Psoas muscle (tissue), 8 donors: ENCODE measurements at places on chromosomes 1 and 21. TPM values are rescaled to one million over a fixed set of nuclear protein-coding genes. Genes with fewer than 3 reads are reported as not detected.

GRCh38 chr1:204971517-204972336 lies 71.3 kb upstream of the CNTN2 start:
- no peak for DNase-seq

DNA sequence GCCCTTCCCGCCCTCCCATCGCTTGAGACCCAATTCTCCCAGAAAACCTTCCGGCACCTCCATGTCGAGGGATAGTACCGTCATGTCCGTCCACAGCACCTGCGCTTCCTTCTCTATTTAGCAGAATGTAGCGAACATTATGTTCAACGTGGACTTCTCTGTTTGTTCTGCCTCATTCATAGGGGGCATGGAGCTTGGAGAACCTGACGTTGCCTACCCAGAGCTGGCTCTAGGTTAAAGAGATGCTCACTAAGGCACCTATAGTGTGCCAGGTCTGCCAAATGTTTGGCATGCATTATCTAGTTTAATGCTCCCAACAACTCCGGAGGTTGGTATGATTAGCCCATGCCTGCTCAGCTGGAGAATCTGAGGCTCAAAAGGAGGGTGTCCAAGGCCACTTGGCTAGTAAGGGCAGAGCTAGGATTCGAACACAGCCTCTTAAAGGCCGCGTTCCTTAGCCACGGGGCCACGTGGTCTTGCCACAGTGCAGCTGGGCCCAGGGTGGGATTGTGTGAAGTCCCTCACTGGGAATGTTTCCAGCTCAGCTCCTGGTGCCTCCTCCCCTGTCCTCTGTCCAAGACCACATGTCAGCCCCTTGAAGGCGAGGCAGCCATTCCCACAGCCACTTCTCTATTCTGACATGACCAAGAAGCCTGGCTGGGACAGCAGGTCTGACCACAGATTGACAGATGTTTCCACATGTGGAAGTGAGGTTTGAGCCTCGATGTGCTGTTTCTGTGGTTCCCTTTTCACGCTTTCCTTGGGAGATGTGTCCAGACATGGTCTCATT lies 57.8 kb downstream of the RUNX3 start:
- no peak for DNase-seq

- no peak for DNase-seq
Observed at GRCh38 chr1:168470901-168471431, 72.8 kb downstream of the XCL2 start.

GRCh38 chr21:32921632-32922230 lies 104.0 kb upstream of the OLIG2 start:
- DNase-seq = peak; percentile 16

GRCh38 chr1:41530411-41530810 lies 45.9 kb upstream of the EDN2 start:
- no peak for DNase-seq

GRCh38 chr1:12339396-12339795 lies 109.6 kb downstream of the VPS13D start:
- DNase-seq = no peak

GRCh38 chr1:162696286-162696862 lies 64.1 kb downstream of the DDR2 start:
- DNase-seq = peak; percentile 72

- no peak for DNase-seq
Observed at GRCh38 chr1:200029035-200029821, 1.7 kb downstream of the NR5A2 start.

DNA sequence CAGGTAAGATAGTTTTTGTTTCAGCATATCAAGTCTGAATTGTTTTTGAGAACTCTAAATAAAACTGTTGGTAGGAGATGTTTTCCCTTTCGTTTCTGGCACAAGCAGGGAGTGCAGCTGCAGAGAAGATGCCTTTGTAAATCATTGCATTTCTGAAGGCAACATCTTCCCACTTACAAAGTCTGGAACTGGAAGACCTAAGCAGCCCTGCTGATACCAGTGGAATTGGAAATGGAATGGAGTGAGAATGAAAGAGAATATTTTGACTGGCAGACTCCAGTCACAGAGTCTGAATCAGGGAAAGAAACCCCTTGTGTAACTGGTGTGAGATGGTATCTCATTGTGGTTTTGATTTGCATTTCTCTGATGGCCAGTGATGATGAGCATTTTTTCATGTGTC lies 815.6 kb downstream of the LTN1 start:
- DNase-seq = no peak

DNA sequence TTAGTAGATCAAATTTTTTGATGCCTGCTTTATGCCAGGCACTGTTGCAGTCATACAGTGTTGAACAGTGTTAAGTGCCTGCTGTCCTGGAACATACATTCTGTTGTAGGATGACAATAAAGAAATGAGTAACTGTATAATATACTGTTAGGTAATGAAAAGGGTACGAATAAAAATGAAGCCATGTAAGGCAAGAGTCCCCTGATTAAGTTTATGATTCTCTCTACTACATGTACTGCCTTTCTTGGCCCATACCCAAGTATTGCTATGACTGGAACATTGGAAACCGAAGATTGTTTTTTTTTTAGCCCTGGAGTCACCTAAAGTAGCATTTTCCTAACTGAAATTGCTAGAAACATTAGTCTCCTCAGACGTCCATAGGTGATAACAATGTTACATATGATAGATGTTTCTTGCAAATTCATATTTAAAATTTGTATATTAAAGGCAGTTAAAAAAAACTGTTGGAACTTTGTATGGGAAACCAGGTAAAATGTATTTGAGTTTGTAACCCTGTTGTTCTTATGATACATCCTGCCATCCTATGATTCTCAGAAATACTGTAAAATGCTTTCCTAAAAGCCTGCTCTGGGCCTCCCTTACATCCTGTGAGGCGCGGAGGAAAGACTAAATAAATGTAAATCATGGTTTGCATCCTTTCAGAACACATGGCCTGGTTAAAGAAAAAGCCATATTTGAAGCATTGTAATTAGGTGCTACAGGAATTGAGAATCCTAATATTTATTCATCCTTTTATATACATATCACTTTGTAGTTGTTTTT lies 5.8 kb downstream of the ATP5PB start:
- DNase-seq = no peak

- DNase-seq = no peak
Observed at GRCh38 chr1:3065396-3065795, 3.6 kb upstream of the PRDM16 start.

- no peak for DNase-seq
Observed at GRCh38 chr1:12422488-12422887, 192.7 kb downstream of the VPS13D start.

GRCh38 chr1:2477309-2477708 lies 1.2 kb downstream of the PLCH2 start:
- no peak for DNase-seq

- no peak for DNase-seq
Observed at GRCh38 chr1:148289647-148290046, 137.6 kb upstream of the NBPF11 start.

- DNase-seq = no peak
Observed at GRCh38 chr1:236556606-236557005, 32.8 kb downstream of the LGALS8 start.

- DNase-seq = no peak
Observed at GRCh38 chr1:159091180-159091560, 14.6 kb upstream of the AIM2 start.

DNA sequence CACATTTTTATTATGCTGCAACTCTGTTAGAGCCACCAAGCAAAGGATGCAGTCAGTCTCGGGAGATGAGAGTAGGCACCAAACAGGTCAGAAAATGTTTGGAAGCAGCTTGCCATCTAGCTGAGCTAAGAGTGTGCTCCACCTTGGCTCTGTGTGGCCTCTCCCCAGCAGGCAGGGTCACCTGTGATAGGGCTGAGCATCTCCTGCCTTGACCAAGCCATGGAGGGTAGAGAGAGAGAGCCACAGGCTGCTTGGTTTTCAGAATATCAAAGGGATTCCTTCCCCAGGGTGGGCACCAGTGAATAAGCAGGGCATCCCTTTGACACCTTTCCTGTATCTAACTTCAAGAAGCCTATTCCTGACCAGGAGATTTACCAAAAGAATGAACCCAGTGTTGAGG lies 135.5 kb downstream of the SDCCAG8 start:
- DNase-seq = no peak

- no peak for DNase-seq
Observed at GRCh38 chr1:13881385-13882088, 181.5 kb downstream of the PRDM2 start.

DNA sequence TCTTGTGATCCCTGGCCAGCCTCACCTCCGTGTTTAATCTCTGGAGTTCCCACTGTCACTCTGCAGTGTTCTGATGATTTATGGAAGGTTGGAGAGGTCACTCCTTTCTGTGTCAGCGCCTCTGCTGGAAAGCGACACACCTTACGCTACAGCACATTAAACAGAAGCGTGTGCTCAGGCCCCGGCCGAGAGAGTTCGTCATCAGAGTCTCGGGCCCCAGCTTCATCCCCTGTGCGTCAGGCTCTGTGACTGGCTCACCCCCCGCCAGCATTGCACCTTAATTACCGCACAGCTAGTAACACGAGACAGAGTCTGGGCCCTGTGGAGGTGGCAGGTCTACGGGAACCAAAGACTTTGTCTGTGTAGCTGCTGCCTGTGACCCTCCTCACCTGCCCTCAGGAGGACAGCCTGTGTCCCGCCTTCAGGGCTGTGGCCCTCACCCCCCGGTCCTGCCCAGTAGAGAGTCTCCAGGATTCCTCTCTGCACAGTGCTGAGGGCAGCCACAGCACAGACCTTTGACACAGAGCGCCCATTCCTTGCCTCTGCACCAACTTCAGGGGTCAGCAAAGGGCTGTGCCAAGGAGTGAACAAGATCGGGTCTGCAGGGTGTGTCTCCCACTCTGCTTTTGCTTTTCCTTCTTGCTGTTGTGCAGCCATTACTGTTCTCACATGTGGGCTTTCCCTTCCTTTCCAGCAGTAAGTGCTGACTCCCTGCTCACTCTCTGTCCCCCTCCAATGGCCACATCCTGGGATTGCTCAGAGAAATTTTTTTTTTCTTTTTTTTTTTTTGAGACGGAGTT lies 157.6 kb downstream of the PGBD5 start:
- DNase-seq = no peak

GRCh38 chr1:191648939-191649338 lies 509.3 kb upstream of the RGS18 start:
- DNase-seq = no peak

DNA sequence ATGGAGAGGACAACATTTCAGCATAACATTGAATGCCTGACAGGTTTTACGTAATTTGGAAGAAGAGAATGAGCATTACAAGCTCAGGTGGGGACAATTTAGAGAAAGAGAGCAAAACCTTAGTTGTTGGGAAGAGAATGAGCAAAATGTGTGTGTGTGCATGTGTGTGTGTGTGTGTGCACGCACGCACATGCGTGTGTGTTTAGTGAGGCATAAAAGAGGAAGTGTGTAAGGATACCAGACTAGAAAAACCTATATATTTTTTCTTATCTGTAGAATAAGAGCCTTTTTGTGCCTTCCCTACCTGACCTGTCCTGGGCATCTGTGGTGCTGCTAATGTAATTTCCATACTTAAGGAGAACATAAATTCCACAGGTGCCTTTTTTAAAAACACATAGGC lies 99.0 kb upstream of the PLXNA2 start:
- no peak for DNase-seq

Gene ZYG11A
- total RNA-seq = not detected

Gene DTL
- total RNA-seq = 0.17 TPM

Gene C4BPA
- total RNA-seq = not detected

Gene S100A9
- 53.4 TPM for total RNA-seq

Gene EXTL1
- total RNA-seq = 1.5 TPM

Gene FAM177B
- not detected for total RNA-seq

Gene CFHR1
- total RNA-seq = not detected

Gene NUDT4B
- 1.5 TPM for total RNA-seq

Gene VWA1
- 16.7 TPM for total RNA-seq

Gene NBPF20
- 0.69 TPM for total RNA-seq

Gene KCNE2
- total RNA-seq = 0.44 TPM

Gene TOR1AIP2
- total RNA-seq = 75.6 TPM

Gene CAMK2N1
- total RNA-seq = 3.6 TPM

Gene CLCA1
- total RNA-seq = not detected

Gene PLA2G2F
- total RNA-seq = not detected

Gene ZNF593OS
- total RNA-seq = 4.2 TPM

Gene RAP1A
- total RNA-seq = 63.6 TPM

Gene HSD3B2
- 5.4 TPM for total RNA-seq
